NCI-H1092 treated with DMSO at 0.1 percent for 48 hours (cell line): ENCODE measurements at places on chromosomes 1 and 21.

DNA sequence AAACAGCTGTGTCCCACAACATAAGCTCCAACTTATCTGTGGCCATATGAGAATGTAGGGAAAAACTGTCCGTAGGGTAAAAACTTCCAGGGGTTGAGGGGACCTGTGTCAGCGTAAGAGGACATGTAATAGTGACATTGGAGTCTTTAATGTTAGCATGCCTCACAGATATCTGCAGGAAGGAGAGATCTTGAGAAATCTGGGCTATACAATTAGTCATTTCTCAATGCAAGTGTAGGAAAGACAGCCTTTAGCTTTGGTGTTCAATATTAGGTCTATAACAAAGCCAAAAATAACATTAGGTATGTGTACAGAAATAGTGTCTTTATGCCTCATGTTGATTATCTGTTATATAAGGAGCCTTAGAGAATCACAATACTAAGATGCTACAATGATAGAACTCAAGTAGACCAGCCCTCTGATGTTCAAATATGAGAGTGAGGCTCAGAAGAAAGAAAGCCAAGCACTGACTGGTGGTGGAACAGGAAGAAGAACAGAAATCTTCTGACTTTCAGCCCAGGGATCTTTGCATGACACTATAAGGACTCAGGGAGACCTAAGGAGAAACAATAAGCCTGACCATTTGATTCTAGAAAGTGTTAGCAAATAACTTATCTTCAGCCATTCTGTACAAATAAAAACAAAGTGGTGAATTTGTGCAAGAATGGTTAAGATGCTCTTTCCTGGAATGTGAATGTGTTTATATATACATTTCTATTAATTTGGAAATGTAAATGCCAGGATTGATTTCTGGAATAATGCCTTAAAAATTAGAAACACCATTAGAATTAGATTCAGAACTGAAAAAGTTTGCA, 152.6 kb downstream of the ZC3H11B start:
- DNase-seq, result no peak

- no peak for DNase-seq
These were observed 106.8 kb downstream of the ZBTB18 start for GRCh38 chr1:244157731-244158438.

DNA sequence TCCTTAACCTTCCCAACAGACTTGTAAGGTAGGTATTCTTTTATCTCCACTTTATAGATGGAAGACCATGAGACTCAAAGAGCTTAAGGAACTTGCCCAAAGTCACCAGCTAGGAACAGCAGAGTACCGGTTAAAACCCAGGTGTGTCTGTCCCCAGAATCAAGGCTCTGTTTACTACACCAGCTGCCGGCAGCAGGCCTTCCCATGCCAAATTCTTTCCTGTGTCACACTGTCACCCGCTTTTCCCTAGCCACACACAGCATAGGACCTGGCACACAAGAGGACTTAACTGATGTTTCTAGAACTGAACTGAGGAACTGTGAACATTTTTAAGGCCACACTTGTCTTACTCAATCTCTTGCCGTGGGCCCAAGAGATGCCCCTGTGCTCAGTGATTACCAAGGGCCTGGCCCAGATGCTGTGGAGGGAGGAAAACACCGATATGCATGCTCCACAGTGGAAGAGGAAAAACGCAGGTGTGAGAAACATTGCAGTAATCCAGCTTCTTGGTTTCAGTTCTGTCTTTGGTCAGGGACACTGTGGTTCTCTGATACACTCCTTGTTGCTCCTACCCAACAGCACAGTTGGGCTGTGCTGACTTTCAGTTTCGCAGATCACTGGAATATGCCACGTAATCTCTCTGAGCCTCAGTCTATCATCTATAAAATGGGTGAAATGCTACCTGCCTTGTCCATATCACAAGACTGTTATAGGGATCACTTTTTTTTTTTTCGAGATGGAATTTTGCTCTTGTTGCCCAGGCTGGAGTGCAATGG, 13.9 kb upstream of the LY9 start:
- DNase-seq, result no peak

DNA sequence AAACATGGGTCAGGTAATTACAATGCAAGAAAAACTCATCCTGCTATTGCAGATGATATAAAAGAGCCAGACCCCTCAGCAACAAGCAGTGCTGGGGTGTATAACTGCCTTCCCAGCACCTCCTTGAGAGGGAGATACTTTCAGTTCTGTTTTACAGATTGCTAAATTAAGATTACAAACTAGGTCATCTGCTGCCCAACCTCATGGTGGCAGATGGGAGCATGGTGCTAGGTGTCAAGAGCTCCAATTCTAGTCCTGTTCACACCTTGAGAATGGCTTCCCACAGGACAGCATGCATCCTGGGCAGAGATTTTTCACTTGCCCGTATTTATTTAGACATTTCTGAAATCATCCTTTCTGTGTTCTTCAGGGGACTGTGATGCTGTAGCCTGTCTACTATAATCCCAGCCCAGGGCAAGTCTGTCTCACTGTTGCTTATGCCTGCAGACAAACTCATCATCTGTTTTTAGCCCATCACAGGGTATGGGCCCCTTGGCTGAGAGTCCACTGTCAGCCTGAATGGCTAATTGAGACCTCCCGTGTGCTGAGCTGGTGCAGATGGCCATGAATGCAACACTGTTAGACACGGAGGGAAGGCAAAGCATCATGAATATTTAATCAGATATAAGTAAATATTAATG, 40.2 kb upstream of the PBX1 start:
- no peak for DNase-seq

- peak; percentile 92 for DNase-seq
These were observed 61.0 kb downstream of the B3GALT5 start for GRCh38 chr21:39673736-39674135.

DNA sequence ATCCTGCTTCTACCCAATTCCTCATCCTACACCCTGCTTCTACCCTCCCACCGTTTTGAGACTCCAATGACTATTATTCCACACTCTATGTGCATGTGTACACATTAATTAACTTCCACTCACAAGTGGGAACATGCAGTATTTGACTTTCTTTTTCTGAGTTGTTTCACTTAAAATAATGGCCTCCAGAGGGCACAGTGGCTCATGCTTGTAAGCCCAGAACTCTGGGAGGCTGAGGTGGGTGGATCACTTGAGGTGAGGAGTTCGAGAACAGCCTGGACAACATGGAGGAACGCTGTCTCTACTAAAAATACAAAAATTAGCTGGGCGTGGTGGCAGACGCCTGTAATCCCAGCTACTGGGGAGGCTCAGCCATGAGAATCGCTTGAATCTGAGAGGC, 464.8 kb downstream of the PTBP2 start:
- DNase-seq, result no peak

DNA sequence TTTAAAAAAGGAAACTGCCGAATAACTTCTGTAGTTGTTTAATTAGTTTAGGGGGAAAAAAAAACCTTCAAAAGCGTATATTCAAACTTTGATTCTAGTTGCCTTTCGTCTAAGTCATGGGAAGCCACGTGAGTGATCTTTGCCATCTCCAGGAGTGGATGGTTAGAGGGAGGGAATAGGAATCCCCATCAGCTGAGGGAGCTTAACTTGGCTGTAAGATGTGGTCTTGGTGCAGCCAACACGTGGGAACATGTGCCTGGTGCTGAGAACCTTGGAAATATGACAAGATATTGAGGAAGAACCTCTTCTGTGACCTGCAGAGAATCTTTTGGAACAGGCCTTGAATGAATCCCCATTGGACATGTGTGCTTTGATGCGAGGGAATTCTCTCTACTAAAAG, 1.7 kb downstream of the BACE2 start:
- DNase-seq, result no peak

DNA sequence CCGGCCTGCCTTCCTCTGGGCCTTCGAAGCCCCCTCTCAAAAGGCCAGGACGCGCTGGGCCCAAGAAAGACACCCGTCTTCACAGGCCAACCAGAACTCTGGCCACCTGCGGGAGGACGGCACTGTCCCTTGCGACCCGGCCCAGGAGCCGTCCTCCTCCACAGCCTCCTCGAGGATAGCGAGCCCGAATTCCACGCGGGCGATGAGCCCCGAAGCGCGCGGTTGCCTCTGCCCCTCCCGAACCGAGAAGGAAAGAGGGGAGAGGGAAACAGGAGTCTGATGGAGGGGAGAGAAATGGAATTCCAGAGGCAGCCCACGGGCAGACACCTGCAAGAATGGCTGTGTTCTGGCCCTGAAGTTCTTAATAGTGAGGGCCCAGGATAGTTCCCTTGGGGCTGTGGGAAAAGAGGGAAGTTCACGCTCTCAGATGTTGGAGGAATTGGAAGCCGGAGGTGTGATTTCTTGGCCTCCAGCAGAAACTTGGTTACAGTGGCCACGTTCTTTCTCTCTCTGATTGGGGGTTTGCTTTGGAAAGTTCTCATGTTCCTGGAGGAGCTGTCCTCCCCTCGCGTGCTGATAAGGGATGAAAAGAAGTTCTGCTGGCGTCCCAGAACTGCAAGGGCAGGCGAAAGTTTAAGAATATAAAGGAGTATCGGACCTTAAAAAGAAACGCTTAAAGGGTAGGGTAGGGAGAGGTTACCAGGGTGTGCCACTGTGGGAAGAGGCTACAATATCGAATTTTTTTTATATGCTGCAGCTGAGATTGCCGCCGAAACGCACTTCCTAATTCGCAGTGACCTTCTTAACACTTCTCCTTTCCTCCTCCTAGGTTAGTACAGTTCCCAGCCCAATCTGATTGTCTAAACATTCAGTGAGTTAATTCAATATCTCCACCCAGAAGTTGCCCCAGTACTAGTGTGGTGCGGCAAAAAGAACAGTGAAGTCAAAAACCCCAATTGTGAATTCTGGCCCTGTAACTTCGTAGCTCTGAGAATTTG, 5.8 kb upstream of the SLC44A5 start:
- DNase-seq, result no peak

DNA sequence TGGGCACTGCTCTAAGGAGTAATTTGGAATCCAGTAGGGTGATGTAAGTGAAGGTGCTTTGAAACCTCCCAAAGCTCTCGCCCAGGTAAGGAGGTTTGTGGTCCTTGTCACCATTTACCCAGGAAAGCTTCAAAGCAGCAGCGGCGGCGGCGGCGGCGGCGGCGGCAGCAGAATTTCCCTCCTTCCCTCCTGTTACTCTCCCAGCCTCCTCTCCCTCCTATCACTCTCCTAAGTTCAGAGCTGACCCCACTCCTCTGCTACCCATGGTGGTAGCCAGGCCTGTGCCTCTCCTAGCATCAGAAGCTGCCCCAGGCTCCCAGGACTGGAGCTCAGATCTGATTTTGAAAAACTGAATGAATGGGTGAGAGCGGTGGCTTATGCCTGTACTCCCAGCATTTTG, 60.7 kb downstream of the ACBD3 start:
- no peak for DNase-seq

DNA sequence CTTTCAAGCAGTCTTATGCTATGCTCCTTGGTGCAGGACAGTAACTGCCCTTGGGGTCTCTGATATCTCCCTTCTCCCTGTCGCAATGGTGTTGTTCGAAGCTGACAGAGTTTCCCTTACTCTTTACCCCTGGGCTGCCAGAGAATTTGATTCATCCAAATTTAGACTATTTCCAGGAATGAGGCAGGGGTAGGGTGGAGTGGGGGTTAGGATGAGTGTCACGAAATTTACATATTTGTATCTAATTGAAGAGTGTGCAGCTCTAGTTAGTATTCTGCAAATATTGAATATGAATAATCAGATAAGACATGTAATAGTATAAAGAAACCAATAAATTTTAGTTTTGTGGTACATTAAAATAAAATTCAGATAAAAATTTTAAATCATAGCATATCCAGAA, 140.0 kb upstream of the LMO4 start:
- DNase-seq, result no peak

GRCh38 chr1:77010937-77011336, 143.7 kb downstream of the ST6GALNAC5 start:
- DNase-seq, result no peak

DNA sequence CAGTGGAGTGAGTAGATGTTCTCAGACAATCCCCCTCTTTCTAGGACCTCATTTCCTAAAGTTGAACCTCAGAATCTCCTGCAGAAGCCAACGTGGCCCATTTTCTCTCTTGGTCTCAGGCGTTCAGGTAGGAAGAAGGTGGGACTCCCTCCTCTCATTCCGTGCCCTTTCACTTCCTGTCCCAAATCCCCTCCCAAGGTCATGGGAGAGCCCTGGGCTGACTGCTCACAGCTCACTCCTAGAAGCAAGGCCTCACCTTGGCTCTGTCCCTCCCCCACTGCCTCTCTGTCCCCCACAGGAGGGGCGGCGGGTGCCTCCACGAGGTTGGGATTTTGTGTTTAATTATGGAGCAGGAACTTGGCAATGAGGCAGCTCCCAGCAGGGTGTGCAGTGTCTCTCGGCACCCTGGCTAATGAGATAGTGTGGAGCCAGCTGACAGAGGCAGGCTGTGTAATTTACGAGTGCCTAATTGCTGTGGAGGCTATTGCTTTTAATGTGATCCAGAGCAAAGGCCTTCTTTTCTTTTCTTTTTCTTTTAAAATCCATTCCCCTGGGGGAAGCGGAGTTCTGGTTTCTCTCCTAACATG, 9.1 kb upstream of the CDK18 start:
- peak; percentile 97 for DNase-seq

- DNase-seq, result no peak
These were observed 439.6 kb downstream of the TTLL7 start for GRCh38 chr1:83559129-83559840.
